ENCODE measurements at places on chromosomes 4 and X. TPM values are rescaled to one million over a fixed set of nuclear protein-coding genes. Genes with fewer than 3 reads are reported as not detected.

The GC gene
- polyA plus RNA-seq: not detected

The HPGDS gene
- polyA plus RNA-seq: 3.6 TPM

The EPHA5 gene
- 0.15 TPM for polyA plus RNA-seq

The GBA3 gene
- polyA plus RNA-seq: 17.3 TPM

The NKX6-1 gene
- 0.01 TPM for polyA plus RNA-seq

The GSTCD gene
- 3.2 TPM for polyA plus RNA-seq

- no peak for DNase-seq
These were observed 606.4 kb upstream of the NR3C2 start for GRCh38 chr4:149048451-149049143.

GRCh38 chrX:130994671-130995070 lies 63.5 kb upstream of the ARHGAP36 start:
- no peak for DNase-seq

DNA sequence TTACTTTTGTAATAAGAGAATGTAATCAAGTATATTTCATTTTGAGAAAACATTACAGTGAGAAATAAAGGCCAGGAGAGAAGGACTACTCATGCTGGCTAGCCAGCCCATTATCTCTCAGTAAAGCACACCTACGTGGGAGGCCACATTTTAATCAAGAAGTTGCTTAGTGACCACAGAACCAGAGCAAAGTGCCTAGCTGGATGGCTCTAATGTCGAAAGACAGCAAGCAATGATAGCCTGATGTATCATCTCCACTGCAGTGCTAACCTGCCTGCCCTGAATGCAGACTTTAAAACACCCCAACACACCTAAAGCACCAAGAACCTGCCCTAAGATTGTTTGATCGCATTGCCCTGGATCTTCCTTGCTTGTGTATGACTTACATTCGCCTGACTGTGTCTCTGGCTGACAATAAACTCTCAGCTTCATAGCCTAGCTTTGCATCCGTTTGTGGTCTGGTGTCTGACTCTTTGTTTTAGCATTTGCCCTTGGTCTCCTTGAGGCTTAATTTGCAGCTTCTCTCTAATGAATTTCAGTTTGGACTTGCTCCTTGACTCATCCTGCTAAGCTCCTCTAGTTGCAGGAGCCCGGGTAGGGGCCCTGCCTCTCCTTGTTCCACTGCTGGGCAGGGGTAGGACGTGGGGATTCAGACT lies 31.4 kb upstream of the SOWAHD start:
- DNase-seq: no peak

DNA sequence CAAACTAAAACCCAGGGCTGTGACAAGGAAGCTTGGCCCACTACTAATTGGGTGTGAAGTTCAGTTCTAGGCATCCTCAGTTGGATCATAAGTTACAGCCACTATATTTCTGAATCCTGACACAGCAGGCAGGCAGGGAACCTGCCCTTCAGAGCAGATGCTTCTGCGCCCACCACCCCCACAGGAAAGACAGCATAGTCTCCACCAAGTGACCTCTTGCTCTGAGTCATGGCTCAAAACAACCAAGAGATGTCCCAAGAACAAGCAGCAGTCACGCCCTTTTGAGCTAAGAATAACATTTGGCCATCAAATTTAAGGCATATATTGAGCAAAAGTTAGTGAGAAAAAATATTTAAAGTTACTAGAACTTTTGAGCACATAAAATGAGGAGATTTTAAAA lies 170.7 kb upstream of the SMARCAD1 start:
- no peak for DNase-seq

DNA sequence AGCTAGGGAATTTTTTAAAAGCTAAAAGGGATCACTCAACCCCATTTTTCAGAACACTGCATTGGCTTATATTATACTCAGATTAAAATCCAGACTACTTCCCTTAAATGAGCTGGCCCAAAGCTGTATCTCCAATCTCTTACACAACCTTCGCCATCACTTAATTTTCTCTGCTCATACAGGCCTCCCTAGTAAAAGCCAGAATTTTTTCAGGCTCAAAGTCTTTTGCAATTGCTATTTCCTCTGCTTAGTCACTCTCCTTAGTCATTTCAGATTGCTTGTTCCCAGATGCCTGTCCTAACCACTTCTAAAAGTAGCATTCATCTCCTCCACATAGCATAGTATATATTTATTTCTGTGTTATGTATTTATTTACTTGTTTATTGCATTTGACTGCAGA lies 1587.9 kb upstream of the ADGRL3 start:
- no peak for DNase-seq

- DNase-seq: no peak
These were observed 372.7 kb upstream of the BOD1L1 start for GRCh38 chr4:14000091-14000814.

DNA sequence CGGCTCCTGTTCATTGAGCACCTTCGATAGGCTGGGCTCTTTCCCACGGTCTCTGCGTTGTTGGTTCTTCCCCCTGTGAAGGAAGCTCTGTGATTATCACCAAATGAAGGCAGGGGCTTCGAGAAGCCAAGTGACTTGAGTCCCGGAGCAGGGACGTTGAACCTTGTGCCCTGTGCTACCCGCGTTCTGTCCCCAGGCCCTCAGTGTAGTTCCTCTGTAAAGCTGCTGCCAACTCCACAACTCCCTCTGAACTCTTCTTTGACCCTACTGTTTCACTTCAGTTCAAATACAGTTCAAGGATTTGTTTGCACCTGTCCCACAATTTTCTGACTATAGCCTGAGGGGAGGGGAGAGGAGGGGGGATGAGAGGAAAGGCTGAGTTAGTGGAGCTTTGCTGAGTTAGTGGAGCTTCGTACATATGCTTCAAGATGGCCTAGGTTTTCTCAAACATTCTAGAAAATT lies 635 bp upstream of the PHF8 start:
- no peak for DNase-seq

DNA sequence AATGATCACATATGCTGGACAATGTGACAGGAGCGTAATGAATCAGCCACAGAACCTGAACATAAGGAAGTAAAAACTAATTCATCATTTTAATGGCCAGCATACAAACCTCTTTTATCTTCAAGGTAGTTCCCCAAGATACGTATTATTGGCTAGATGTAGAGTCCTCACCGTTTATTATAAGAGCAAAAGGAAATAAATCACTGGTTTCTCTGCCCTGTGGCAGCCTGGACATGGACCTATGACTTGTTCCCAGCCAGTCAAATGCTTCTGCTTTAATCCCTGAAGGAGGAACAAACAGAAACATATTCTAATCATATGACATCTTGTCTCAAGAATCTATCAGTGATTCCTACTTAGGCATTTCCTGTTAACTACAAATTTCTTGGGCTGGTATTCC lies 86.8 kb upstream of the FAM241A start:
- no peak for DNase-seq

- no peak for DNase-seq
These were observed 114.2 kb downstream of the ZNF827 start for GRCh38 chr4:145824463-145824862.

DNA sequence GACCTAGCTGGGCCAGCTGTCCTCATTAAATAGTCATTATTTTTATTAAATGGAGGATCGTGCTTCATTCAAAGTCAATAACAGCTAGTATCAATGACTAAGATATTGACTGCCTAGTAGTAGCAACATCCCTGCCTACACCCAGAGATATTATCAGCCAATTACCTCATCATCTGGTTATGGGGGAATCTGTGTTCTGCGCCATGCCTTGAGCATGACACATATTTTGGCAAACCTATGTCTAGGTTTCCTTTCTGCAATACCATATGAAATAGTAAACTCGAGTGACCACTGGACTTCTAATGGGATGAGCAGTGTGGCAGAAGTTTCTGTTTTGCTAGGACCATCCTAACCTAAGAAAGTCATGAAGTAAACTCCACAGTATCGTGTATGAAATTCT lies 50.0 kb upstream of the AADAT start:
- DNase-seq: no peak

GRCh38 chr4:173713026-173713425 lies 183.0 kb upstream of the HAND2 start:
- DNase-seq: no peak

DNA sequence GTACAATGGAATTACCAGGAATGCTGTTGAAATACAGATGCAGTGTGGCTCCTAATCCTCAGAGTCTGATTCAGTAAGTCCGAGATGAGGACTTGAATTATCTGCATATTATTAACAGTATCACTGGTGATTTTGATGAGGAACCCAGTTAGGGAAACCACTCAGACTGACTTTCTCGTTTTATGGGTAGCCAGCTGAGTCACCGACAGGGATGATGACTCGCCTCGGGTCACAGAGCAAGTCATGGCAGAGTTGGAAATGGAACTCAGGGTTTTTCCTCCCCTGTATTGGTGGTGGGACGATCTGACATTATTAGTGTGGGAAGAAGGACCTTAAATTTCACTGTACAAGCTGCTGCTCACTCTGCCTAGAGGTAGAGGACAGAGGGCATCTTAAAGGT lies 51.3 kb downstream of the RTL9 start:
- no peak for DNase-seq

- DNase-seq: no peak
These were observed 15.6 kb downstream of the ALPK1 start for GRCh38 chr4:112312610-112313239.

DNA sequence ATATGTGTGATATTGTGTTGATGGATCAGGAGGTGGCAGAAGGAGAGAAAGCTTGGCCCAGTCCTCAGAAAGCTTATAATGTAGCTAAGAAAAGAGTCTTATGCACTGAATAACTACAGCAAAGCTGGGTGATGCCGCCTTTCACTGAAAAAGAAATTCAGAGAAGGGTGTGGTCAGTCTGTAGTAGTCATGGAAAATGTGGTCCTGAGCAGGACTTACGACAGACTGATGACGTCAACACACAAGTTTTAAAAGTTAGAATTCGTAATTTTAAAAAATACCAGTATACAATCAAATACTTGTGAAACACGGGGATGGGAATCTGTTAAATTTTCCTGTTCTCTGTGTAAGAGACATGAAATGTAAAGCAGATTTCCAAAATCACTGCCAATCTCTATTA lies 87.0 kb upstream of the RAPGEF2 start:
- no peak for DNase-seq

DNA sequence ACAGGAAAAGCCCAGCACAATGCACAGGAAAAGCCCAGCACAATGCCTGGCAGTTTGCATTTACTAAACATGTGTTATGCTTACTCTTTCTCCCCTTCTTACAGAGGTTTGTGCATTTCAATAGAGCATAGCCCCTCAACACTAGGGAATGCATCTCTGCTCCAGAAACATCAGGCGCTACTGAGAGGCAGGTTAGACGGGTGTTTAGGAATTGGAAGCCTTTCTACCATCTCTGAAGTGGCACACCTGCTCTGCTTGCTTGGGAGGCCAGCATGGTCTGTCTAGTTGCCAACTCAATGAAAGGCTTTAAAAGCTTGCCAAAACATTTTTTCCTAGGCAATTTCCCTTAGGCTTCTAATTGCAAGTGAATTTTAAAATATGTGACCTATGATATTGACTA lies 55.7 kb downstream of the GRID2 start:
- no peak for DNase-seq

DNA sequence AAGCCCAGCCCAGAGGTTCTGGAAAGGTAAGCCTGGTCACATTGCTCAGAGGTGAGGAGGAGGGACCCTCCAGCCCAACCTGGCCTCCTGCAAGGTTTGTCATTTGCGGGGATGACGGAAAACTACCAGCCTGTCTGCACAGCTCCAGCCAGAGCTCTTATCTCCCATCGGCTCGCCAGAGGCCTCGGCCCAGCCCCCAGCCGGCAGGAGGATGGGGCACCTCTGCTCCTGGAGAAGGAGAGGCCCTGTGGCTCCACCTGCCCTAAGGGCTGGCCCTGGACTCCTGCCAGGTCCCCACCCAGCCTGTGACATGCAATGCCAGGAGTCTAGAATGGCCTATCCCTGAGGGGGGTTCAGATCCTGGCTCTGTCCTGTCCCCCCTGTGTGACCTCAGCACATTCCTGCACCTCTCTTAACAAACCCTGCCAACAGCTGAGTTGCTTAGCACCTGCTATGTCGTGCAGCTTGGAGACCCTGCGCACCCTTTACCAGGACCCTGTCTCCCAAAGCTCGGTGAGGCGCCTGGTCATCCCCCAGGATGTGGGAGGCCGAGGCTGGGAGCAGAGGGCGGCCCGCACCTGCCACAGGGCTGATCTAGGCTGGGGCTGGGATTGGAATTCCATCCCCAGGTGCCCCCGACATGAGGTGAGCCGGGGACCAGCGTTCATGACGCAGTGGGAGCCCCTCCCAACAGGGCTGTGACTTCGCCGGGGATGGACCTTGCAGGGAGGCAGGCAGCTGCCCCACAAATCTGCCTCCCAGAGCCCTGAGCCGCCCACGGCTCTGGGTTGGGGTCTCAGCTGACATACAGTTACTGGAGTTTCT lies 14.4 kb downstream of the ADRA2C start:
- no peak for DNase-seq

Measured in sigmoid colon (tissue), 7 donors.